Placental epithelial cell (primary cell): ENCODE measurements at places on chromosomes 13 and 19. TPM values are rescaled to one million over a fixed set of nuclear protein-coding genes. Genes with fewer than 3 reads are reported as not detected.

TLE6 gene
- total RNA-seq = not detected in 2 replicates

RAP2A gene
- total RNA-seq = 20.8 and 27.4 TPM in 2 replicates

ZNF100 gene
- 2.7 and 4.1 TPM in 2 replicates for total RNA-seq

KLK2 gene
- not detected in 2 replicates for total RNA-seq

C19orf85 gene
- not detected in 2 replicates for total RNA-seq

TMEM147 gene
- total RNA-seq = 83.2 and 109 TPM in 2 replicates

CEACAM16 gene
- not detected in 2 replicates for total RNA-seq

GIPR gene
- total RNA-seq = 3.9 and 4.3 TPM in 2 replicates

EID2B gene
- total RNA-seq = 1.1 and 1.2 TPM in 2 replicates

DNAJC15 gene
- total RNA-seq = 31.8 and 43.6 TPM in 2 replicates

CYP2S1 gene
- total RNA-seq = 0.39 and 1.7 TPM in 2 replicates

SPINT2 gene
- 283 and 364 TPM in 2 replicates for total RNA-seq

ZNF763 gene
- 2.7 and 3.5 TPM in 2 replicates for total RNA-seq

SEMA6B gene
- not detected in 2 replicates for total RNA-seq

FCHO1 gene
- 1.6 and 2.0 TPM in 2 replicates for total RNA-seq

CEACAM21 gene
- not detected in 2 replicates for total RNA-seq

GPC5 gene
- 0.22 and 12.2 TPM in 2 replicates for total RNA-seq

OSCAR gene
- total RNA-seq = 0.33 and 0.39 TPM in 2 replicates

ZNF302 gene
- total RNA-seq = 11.5 and 21.2 TPM in 2 replicates

ZNF709 gene
- 5.1 and 6.7 TPM in 2 replicates for total RNA-seq

NMRK2 gene
- not detected in 2 replicates for total RNA-seq

GPR183 gene
- 0.11 TPM in 1 of 2 replicates, not detected in the other for total RNA-seq

RGL3 gene
- total RNA-seq = 2.4 TPM in 1 of 2 replicates, not detected in the other

BST2 gene
- total RNA-seq = 0.39 TPM in 1 of 2 replicates, not detected in the other

LGALS16 gene
- not detected in 2 replicates for total RNA-seq
